Fibroblast of villous mesenchyme (primary cell): ENCODE measurements at places on chromosomes 4 and X.

DNA sequence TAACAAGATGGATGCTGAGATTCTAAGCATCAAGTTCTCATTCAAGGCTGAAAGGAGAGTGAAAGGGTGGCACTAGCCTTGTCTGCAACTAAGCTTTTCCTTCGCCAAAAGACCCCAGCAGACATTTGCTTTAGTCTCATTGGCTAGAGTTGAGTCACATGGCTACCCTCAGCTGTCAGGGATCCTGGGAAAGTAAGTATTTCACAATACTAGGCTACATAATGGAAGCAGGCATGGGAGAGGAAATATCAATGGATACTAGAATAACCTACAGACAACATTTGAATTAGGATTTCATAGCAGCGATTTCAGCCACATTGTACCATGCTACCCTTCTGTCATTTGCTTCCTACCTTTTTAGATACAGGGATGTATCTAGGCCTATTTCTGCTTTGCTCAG, 29.1 kb downstream of the MAOA start:
- no peak for DNase-seq

DNA sequence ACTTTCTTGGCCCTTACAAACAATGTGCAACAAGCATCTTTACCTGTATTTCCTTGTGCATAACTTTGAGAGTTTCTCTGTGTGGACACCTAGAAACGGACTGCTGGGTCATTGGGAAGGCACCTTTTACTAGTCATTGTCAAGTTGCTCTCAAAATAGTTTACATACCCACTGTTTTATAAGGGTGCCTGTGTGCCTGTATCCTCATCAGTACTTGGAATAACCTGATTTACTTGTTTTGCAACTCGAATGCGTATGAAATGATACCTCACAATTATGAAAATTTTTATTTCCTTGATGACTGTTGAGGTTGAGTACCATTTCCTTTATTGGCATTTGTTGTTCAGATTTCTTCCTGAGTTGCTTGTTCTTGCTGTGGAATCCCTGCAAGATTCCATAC, 150.8 kb downstream of the STIM2 start:
- no peak for DNase-seq

DNA sequence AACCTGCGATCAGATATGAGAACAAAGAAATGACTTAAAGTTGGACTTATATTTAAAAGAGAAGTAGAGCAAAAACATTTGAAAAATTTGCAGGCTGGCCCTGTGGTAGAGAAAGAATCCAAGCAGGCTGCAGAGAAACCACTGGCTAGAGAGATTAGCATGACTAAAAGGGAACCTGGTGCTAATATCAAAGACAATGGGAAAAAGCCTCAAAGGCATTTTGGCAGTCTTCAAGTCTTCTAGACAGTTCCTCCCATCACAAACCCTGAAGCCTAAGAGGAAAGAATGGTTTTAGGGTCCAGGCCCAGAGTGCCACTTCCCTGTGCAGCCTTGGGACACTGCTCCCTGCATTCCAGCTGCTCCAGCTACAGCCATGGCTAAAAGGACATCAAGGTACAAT, 33.4 kb downstream of the KCTD8 start:
- no peak for DNase-seq

DNA sequence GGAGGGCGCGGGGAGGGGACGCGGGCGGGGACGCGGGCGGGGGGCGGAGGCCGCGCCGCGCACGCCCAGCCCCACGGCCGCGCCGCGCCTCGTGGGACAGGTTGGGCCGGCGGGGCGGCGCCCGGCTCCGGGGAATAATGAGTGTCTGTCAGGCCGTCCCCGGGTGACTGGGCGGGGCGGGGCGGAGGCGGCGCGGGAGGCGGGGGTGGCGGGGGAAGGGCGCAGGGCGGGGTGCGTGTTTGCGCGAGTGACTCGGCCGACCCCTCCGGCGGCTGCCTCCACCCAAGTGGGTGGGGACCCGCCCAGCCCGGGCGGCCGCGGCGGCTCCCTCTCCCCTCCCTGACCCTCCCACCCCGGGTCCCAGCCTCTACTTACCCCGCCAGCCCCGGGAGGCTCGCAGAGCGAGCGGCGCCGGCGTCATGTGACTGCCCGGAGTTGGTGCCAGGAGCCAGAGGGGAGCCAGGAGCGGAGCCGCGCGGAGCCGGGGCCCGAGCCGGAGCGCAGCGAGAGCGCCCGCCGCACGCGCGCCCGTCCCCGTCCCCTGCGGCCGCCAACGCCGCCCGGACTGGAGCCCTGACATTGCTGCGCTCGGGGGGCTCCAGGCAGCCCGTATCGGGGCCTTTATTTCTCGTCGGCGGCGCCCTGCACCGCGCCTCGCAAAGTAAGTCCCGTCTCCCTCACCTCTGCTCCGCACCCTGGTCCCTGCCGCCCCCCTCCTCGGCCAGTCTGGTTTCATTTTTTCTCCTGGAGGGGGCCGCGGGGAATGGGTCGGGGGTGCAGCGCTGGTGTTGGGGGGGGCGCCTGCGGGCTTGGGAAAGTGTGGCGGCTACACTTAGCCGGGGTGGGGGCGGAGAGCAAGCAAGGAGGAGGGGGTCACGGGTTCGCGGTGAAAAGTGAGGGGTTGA, at the start of gene KLF3:
Gene KLF3, plus strand, starts transcription at position 399 of the 905 bp plus-strand sequence. CDS start 16,427 bp downstream, outside the sequence.
- DNase-seq, result peak; percentile 93

GRCh38 chr4:150126201-150126863, 48.1 kb downstream of the DCLK2 start:
- DNase-seq, result peak; percentile 78

GRCh38 chr4:48093991-48094416, 40.0 kb downstream of the TXK start:
- no peak for DNase-seq

- no peak for DNase-seq
Observed at GRCh38 chr4:62816566-62816965, 1592.7 kb downstream of the TECRL start.

- no peak for DNase-seq
Observed at GRCh38 chr4:25628451-25628850, 27.2 kb upstream of the SLC34A2 start.

DNA sequence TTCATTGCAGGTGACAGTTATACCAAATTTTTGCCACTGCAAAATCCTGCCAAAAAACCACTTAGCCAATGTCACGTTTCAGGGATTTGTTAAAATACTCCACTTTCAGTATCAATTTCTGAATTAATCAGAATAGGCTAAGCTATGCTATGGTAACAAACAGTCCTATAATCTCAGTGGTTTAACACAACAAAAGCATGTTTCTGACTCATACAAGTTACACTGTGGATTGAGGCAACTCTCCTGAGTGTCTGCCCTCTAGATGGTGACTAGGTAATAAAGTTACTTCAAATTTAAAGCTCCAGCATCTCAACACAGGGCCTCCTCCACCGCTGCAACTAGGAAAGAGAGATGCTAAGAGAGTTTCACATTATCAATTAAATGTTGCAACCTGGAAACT, 23.0 kb upstream of the RADX start:
- DNase-seq, result no peak

GRCh38 chr4:90990284-90990683, 863.1 kb downstream of the CCSER1 start:
- DNase-seq, result no peak

- no peak for DNase-seq
Observed at GRCh38 chrX:10074241-10074941, 82.4 kb upstream of the CLCN4 start.
